ENCODE measurements at places on chromosomes 1 and 21.
A peak's percentile ranks its signal among the peaks of the same experiment; 100 is the strongest.

DNA sequence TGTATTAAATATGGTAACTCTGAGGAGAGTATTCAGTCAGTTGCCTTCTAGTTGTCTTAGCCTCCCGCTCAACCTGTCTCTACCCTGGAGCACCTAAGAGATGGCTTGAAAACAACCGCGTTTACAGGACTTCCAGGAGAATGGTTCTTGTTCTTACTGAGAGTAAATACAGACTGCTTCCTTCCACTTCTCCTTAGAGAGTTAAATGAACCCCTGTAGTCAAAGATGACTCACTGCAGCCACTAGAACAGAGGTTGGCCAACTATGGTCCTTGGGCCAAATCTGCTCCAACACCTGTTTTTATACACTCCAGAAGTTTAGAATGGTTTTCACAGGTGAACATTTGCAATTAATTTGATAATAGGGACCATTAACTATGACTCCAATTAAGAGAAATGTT lies 60.1 kb upstream of the ASB17 start:
- no peak for DNase-seq

DNA sequence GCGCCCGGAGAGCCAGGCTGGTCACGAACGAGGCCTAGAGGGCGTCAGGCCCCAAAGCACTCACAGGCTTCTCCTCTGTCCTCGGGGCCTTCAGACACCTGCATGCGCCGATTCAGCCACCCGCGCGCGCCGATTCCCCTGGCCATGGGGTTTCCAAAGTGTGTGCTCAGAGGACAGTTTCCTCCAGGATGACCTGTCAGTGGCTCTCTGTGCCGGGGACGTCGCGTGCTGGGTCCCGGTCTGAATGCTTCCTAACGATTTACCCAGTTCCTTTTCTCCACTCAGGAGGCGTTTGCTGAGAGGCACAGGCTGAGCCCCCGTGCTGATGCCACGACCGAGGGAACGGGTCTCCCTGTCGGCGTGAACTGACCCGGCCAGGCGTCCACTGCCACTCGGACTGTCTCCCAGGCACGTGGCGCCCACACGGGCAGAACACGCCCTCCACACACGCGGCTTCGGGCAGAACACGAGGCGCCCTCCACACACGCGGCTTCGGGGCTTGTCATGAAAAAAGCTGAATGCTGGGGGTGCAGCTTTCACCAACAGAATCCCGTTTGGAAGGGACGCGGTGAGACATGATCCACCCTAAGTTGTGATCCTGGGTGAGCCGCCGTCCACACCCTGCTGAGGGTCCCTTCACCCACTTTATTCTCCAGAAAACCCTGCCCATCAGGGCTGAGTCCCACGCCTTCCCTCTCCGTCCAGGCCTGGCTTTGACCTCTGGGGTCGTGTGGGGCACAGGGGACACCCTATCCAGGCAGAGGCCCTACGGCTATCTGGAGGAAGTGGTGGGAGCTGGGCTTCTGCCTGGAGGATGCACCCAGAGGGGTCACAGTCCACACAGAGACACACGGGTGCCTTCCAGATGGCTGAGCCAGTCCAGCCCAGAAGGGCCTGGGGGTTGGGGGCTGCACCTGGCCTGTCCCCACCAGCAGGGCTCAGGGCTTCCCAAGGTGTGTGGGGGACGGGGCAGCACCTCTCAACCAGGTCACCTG lies 56.1 kb downstream of the COL6A1 start:
- no peak for DNase-seq

GRCh38 chr1:21298981-21299391 lies 8.7 kb upstream of the ECE1 start:
- no peak for DNase-seq

DNA sequence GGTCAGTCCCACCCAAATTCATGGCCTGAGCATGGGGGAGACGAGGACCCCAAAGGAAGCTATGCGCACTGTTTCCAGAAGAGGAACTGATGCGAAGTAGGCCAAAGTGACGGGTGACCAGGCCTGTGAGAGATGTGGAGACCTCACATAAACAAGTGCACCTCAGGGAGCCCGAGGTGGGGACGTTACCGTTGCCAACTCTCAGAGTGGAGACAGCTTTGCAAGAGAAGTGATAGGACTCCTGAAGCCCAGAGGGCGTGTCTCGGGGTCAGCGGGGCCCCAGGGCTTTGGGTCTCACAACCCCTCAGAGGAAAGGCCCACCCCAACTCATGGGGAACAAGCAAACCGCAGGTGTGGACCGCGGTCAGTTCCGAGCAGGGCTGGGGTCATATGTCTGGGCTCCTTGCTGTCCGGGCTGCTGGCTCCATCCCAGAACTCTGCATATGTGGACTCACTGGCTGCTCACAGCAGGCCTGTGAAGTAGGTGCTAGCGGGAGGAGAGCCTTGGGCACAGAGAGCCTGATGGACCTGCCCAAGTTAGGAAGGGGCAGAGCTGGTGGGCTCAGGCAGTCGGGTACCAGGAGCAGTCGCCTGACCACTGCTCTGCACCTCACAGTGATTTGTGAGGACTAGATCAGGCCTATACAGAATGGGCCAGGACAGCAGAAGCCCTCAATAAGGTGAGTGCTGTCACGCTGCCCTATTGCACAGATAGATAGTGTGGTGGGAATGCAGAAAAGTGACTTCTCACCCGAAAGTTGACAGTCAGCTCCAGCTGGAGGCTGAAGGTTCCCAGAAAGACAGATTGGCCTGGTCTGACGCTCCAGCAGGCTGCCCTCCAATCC lies 26.2 kb downstream of the STUM start:
- no peak for DNase-seq

DNA sequence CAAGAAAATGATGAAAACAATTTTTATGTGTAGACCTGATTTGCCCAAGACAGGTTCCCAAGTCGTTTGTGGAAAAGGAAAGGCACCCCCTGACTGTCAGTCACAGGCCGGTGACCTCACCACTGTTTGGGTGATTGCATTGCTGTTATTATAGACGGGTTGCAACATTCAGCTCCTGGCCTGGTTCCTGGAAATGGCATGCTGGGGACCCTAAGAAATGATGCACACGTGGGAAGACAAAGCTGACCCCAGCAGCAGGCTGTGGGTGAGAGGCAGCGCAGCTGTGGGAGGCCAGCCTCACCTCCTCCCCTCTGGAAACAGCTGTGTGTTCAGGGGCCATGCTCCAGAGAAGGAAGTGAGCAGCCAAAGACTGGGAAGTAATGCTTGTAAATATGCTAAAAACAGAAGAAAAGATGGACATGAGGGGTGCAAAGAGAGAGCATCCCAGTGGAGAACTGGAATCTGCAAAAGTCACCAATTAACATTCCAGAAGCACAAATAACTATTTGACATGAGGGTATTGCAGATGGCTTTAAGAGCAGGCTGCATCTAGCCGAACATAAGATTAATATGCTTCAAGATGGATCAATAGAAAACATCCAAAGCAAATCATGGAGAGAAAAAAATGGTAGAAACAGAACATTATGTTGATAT lies 23.4 kb upstream of the ABCG1 start:
- peak; percentile 46 for DNase-seq

DNA sequence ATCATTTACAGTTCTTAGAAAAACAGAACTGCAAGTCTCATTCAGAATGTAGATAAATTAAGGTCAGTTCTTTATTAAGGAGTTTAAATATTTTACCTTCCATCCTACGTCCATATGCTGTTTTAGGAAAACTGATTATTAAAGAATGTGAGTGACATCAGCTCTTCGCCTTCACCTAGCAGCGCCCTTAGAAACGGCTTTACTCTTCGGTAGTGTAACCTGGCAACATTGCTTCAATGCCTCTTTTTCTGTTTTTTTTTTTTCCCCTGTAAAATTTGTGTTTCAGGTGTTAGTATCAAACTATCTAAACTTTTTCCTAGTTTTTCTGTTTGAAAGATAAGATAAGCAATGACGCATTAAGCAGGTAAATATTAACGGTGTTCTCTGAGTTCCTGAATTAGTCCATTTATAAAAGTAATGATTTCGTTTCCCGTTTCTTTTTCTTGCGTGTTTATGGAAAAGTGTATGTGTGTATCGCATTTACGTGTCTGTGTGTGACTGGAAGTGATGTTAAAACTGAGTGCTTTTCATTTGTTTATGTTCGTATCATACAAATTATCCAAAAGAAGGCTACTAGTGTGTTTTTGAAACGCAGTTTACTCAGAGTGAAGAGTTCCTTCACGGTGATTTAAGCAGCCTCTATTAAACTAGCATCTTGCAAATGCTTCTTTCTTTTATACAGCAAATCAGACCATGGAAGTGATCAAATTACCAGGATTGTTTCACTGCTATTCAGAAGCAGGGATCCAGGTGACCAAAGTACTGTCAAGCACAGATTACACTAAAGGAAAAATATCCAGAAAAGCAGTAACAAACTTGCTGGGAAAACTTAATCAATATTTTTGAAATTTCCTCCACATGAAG lies 139.0 kb downstream of the SDCCAG8 start:
- DNase-seq = no peak

GRCh38 chr21:18384771-18385170 lies 18.8 kb downstream of the TMPRSS15 start:
- DNase-seq = peak; percentile 30

DNA sequence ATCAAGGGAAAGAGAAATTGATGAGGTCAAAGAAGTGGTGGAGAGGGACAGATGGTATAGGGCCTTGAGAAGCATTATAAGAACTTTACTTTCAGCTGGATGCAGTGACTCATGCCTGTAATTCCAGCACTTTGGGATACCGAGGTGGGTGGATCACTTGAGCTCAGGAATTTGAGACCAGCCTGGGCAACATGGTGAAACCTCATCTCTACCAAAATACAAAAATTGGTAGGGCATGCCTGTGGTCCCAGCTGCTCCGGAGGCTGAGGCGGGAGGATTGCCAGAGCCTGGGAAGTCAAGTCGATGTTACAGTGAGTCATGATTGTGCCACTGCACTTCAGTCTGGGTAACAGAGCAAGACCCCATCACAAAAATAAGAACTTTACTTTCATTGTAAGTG lies 5.7 kb downstream of the TMEM50A start:
- peak; percentile 92 for DNase-seq

All from fibroblast of skin of abdomen (primary cell).